ENCODE measurements at places on chromosomes 5 and 9. TPM values are rescaled to one million over a fixed set of nuclear protein-coding genes. Genes with fewer than 3 reads are reported as not detected.

CKMT2 gene
- 29.5 TPM for total RNA-seq

GRCh38 chr9:27527702-27528075, 1.9 kb downstream of the MOB3B start:
- no peaks in the 10 kb centered on the region for H3K4me1 ChIP-seq
- H3K27me3 ChIP-seq, result no peaks in the 10 kb centered on the region
- H3K27ac ChIP-seq, result peak overlapping the region; percentile 86
- no peak overlapping the region for H3K4me3 ChIP-seq
- no peaks in the 10 kb centered on the region for H3K36me3 ChIP-seq
- DNase-seq, result no peak

GRCh38 chr5:14351845-14352712, 208.9 kb downstream of the TRIO start:
- no peaks in the 10 kb centered on the region for H3K4me1 ChIP-seq
- no peaks in the 10 kb centered on the region for H3K27me3 ChIP-seq
- DNase-seq, result peak; percentile 57
- no peak overlapping the region for H3K4me3 ChIP-seq
- H3K27ac ChIP-seq, result no peak overlapping the region

PCDHB2 gene
- 2.7 TPM for total RNA-seq

DNA sequence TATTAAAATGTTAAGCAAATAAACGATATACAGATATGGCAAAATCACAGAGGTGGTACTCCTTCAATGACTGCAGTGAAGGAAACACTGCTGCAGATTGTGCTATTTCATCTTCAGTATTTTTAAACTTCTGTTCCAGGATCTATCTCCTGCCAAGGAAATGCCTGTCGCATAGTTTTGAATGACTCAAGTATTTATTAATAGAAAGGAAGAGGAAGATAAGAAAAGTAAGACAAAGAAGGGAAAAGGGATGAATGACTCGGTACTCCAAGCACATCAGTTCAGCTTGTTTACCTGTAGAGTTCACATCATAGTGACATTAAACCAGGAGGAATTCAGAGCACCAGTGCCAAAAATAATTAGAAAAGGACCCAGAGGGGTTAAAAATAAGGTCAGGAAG, 5.1 kb upstream of the GPX8 start:
- no peak overlapping the region for H3K27ac ChIP-seq
- DNase-seq, result no peak
- no peaks in the 10 kb centered on the region for H3K36me3 ChIP-seq
- H3K4me3 ChIP-seq, result no peak overlapping the region
- H3K27me3 ChIP-seq, result peaks cover 13% of the 10 kb centered on the region

GRCh38 chr5:160649304-160649703, 202.7 kb downstream of the ATP10B start:
- no peaks in the 10 kb centered on the region for H3K4me1 ChIP-seq
- no peak overlapping the region for H3K27ac ChIP-seq
- no peak for DNase-seq
- H3K36me3 ChIP-seq, result no peaks in the 10 kb centered on the region

KIF27 gene
- total RNA-seq, result 1.3 TPM

GRCh38 chr5:181109489-181110013, 21.4 kb downstream of the OR2V1 start:
- H3K36me3 ChIP-seq, result no peaks in the 10 kb centered on the region
- DNase-seq, result no peak
- no peak overlapping the region for H3K27ac ChIP-seq
- H3K4me1 ChIP-seq, result no peaks in the 10 kb centered on the region
- peaks cover 43% of the 10 kb centered on the region for H3K27me3 ChIP-seq

- H3K4me3 ChIP-seq, result no peak overlapping the region
- DNase-seq, result no peak
- no peaks in the 10 kb centered on the region for H3K4me1 ChIP-seq
- no peak overlapping the region for H3K27ac ChIP-seq
- H3K36me3 ChIP-seq, result no peaks in the 10 kb centered on the region
These were observed 399.3 kb downstream of the ADGRV1 start for GRCh38 chr5:90957906-90958305.

DNA sequence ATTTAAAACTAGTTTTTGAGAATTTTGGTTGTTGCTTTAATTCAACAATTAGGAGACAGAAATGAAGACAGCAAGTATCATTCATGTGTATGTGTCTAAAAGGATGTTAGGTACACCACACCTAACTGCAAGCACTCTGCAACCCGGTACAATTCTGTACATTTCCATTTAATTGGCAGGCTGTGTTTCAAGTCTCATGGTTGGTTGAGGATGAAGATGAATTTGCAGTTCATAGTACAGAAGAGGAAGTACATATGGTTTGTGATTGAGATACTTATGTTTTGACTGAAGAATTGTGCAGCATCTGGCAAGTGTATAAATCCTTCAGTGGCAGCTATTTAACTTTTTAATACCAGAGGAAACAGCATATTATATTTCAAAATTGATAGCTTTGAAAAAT, 628.7 kb upstream of the ZNF608 start:
- H3K36me3 ChIP-seq, result no peaks in the 10 kb centered on the region
- H3K4me1 ChIP-seq, result no peaks in the 10 kb centered on the region
- DNase-seq, result no peak
- H3K27me3 ChIP-seq, result no peaks in the 10 kb centered on the region

SV2C gene
- total RNA-seq, result 0.03 TPM

OSMR gene
- total RNA-seq, result 97.6 TPM

NEUROG1 gene
- total RNA-seq, result not detected

GRCh38 chr9:130570208-130570607, 9.2 kb upstream of the FUBP3 start:
- no peak overlapping the region for H3K27ac ChIP-seq
- no peak overlapping the region for H3K4me3 ChIP-seq
- no peaks in the 10 kb centered on the region for H3K4me1 ChIP-seq
- no peak for DNase-seq
- H3K36me3 ChIP-seq, result no peaks in the 10 kb centered on the region

GRCh38 chr9:34591248-34591916, 1.9 kb upstream of the CNTFR start:
- peak; percentile 88 for DNase-seq
- H3K27ac ChIP-seq, result no peak overlapping the region
- no peaks in the 10 kb centered on the region for H3K36me3 ChIP-seq
- peak overlapping the region; percentile 25 for H3K4me3 ChIP-seq
- peaks cover 25% of the 10 kb centered on the region for H3K27me3 ChIP-seq
- H3K4me1 ChIP-seq, result no peaks in the 10 kb centered on the region

FBP2 gene
- total RNA-seq, result 0.36 TPM

DNA sequence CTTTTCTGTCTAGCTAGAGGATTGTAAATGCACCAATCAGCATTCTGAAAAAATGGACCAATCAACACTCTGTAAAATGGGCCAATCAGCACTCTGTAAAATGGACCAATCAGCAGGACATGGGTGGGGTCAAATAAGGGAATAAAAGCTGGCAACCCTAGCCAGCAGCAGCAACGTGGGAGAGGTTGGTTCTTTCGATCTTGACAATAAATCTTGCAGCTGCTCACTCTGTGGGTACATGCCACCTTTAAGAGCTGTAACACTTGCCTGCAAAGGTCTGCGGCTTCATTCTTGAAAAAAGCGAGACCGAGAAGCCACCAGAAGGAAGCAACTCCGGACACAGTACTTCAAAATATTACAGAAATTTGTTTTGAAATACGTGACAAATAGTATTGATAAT, 424.6 kb upstream of the CDH9 start:
- no peak overlapping the region for H3K27ac ChIP-seq
- no peaks in the 10 kb centered on the region for H3K4me1 ChIP-seq

DNA sequence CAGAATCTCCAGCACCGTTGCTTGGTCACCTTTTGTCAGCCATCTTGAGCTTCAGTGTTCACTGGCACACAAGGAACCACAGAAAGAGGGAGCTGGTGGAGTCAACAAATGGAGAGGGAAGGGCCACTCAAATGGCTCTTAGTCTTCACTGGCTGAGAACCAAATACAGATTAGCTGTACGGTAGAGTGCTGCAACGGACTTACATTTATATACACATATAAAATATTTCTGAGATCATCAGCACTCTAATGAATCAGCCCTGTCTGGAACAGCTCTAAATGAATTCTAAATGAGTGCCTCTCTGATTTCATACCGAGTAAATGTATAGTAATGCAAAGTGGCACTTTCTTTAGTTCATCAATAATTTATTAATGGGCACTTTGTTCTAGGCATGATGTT, 24.8 kb downstream of the KCTD16 start:
- no peak overlapping the region for H3K4me3 ChIP-seq
- no peak overlapping the region for H3K27ac ChIP-seq
- no peaks in the 10 kb centered on the region for H3K36me3 ChIP-seq
- no peak for DNase-seq

IL3 gene
- total RNA-seq, result not detected

DNA sequence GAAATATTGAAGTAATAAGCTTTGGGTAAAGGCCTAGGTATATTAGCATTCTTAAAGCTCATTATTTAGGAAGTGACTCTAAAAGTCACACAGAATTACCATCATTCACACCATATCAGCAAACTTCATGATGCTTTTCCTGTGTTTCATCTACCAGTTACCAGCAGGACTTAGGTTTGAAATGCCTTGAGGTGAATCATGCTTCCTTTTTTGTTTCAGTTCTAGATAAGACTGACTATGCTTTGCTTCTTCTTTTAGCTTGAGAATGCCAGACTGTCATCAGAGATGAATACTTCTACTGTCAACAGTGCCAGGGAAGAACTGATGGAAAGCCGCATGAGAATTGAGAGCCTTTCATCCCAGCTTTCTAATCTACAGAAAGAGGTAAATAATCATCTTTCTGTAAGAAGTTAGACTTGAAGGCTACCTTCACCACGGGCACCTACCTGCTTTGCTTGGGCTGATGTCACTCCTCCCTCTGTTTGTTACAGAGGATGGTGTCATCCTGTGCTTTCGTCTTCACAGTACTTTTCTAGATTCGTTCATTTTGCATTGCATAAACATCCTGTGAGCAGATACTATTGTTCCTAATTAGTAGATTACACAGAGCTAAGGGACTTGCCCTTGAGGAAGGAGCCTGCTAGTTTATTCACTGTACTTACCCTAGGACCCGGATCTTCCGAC, 34.7 kb downstream of the LMNB1 start:
- no peak for DNase-seq
- H3K27me3 ChIP-seq, result no peaks in the 10 kb centered on the region
- no peaks in the 10 kb centered on the region for H3K4me1 ChIP-seq
- H3K36me3 ChIP-seq, result no peaks in the 10 kb centered on the region
- H3K4me3 ChIP-seq, result no peak overlapping the region

MEIKIN gene
- 0.11 TPM for total RNA-seq

- no peaks in the 10 kb centered on the region for H3K27me3 ChIP-seq
- H3K4me3 ChIP-seq, result peak overlapping the region; percentile 91
These were observed 1.1 kb downstream of the SLC27A4 start for GRCh38 chr9:128341435-128341849.

PRR16 gene
- total RNA-seq, result 3.3 TPM

DNA sequence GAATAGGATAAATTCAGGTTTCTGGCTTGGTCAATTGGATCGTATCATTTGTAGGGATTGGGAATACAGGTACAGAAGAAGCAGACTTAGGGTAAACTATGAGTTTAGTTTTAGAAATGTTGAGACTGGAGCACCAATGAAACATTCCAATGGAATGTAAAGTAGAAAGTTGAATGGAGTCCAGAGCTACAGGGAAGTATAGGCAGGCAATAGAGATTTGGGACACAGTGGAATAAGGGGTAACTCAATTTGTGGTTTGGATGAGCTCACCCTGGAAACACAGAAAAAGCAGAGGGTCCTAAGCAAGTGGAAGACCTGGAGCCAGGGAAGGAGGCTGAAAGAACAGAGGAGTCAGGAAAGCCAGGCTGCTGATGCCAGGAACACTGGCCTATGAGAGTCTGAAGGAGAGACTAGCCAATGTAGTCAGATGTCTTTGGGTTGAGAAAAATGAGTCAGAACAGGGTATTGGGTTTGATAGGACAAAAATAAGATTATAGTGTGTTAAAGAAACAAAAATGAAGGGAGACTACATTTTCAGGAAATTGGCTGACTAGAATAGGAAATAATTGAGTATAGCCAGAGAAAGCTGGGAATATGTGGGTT, 72.8 kb downstream of the STARD4 start:
- DNase-seq, result no peak
- no peaks in the 10 kb centered on the region for H3K27me3 ChIP-seq
- H3K27ac ChIP-seq, result no peak overlapping the region
- H3K4me1 ChIP-seq, result no peaks in the 10 kb centered on the region
- H3K36me3 ChIP-seq, result no peaks in the 10 kb centered on the region
- H3K4me3 ChIP-seq, result no peak overlapping the region

DNA sequence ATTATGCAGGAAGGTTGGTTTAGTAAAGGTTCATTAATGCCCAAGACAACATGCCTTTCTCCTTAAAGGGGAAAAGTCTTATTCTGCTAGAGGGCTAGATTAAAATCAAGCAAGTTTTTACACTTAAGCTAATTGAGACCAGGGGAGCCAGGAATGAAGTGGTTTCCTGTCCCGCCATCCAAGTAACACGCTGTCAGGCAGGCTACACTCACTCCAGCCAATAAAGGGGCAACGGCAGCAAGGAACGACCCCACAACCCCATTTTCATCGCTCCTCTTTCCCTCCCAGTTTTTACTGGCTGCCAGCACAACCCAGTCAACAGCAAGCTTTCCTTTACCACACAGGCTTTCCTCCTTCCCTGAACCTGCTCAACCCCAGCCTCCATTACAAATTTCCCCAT, 225.1 kb downstream of the DCP2 start:
- no peak for DNase-seq
- H3K4me3 ChIP-seq, result no peak overlapping the region
- H3K27ac ChIP-seq, result no peak overlapping the region
- H3K4me1 ChIP-seq, result peaks cover 18% of the 10 kb centered on the region
- H3K27me3 ChIP-seq, result no peaks in the 10 kb centered on the region

GRCh38 chr5:75667586-75667985, 49.7 kb downstream of the POC5 start:
- no peaks in the 10 kb centered on the region for H3K27me3 ChIP-seq
- no peak overlapping the region for H3K4me3 ChIP-seq
- H3K27ac ChIP-seq, result no peak overlapping the region
- no peaks in the 10 kb centered on the region for H3K36me3 ChIP-seq
- DNase-seq, result no peak

- H3K4me3 ChIP-seq, result no peak overlapping the region
- H3K27ac ChIP-seq, result no peak overlapping the region
- no peak for DNase-seq
- H3K4me1 ChIP-seq, result no peaks in the 10 kb centered on the region
- no peaks in the 10 kb centered on the region for H3K36me3 ChIP-seq
These were observed 8.6 kb upstream of the PSAT1 start for GRCh38 chr9:78288214-78288892.

- H3K36me3 ChIP-seq, result no peaks in the 10 kb centered on the region
- no peak overlapping the region for H3K4me3 ChIP-seq
- DNase-seq, result no peak
- no peaks in the 10 kb centered on the region for H3K4me1 ChIP-seq
- H3K27me3 ChIP-seq, result no peaks in the 10 kb centered on the region
- no peak overlapping the region for H3K27ac ChIP-seq
These were observed 64.7 kb upstream of the LARP1 start for GRCh38 chr5:154690488-154690887.

BAAT gene
- 0.14 TPM for total RNA-seq

GRCh38 chr9:125391704-125392103, 130.1 kb downstream of the GAPVD1 start:
- no peaks in the 10 kb centered on the region for H3K27me3 ChIP-seq
- no peak for DNase-seq
- no peak overlapping the region for H3K4me3 ChIP-seq
- H3K27ac ChIP-seq, result no peak overlapping the region
